ENCODE measurements at places on chromosomes 1 and 21.
A peak's percentile ranks its signal among the peaks of the same experiment; 100 is the strongest.

DNA sequence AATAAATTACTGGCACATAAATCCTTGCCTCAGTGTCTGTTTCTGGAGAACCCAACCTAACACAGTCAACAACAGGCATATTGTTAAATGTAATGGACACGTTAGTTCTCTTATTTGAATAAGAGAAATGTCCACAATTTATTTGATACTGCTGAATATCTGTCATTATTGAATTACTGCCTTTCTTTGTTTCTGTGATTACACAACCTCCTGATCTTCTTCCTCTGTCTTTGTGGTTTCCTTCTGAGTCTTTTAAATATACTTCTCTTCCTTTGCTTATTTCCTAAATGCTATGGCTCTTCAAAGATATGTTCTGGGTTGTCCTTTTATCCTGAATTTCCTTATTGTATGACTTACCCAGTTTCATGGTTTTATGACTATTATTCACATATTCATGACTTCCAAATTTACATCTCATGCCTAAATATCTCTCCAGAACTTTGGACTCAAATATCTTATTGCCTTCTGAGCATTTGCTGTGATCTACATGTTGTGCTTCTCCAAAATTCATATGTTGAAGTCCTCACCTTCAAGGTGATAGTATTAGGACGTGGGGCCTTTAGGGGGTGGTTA is 39.9 kb downstream of the MSH4 start:
- DNase-seq = no peak

DNA sequence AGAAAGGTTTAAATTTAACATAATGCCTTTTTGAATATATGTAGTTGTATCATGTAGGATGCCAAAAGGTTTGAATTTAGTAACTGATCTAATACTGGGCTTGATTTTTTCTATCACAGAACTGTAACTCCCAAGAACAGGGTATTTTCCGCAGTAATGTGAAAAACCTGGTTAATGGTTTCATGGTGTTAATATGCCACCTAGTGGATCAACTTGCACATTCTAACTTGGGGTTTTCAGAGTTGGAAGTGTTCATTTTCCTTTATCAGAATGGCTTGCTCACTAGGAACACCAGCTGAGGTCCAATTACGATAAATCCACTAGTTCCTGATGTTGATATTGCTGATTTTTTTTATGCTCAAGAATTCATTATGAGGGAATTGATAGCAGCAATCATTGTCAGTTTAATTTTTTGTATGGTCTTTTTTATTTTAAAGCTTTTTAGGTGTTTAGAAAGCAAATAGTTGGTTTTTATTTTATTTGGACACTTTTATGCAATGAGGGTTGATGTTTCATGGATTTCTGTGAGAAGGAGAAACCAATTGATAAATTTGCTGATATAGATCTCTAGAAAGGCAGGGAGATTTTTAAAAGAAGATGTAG is 157.2 kb downstream of the PLA2G4A start:
- DNase-seq = peak; percentile 15

DNA sequence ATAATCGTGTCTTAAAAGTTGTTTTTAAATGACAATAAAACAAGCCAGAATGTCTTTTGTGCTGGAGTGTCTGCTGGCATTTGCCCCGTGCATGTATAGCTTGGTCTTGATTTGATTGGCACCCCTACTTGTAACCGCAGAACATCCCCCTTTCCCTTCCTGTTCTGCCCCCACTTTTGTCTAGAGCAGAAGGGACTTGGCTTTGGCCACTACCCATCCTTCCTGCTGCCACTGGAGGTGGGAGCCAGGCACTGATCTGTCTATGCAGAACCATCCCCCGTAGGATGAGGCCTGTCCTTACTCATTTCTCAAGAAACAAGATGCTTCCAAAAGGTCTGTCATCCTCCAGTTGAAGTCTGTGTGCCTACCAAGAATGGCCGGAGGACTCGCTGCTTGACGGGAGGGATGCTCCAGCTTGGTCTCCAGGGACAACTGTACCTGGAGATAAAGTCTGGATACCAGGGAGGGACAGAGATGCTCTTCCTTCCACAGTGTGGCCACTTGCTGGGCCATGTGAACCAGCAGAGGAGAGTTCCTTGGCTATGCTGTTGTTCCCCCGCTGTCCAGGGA is 1.1 kb upstream of the SLC27A3 start:
- DNase-seq = no peak

GRCh38 chr1:17521946-17522612 is 17.4 kb upstream of the ARHGEF10L start:
- no peak for DNase-seq

GRCh38 chr21:44858291-44858690 is 15.2 kb downstream of the PTTG1IP start:
- no peak for DNase-seq

DNA sequence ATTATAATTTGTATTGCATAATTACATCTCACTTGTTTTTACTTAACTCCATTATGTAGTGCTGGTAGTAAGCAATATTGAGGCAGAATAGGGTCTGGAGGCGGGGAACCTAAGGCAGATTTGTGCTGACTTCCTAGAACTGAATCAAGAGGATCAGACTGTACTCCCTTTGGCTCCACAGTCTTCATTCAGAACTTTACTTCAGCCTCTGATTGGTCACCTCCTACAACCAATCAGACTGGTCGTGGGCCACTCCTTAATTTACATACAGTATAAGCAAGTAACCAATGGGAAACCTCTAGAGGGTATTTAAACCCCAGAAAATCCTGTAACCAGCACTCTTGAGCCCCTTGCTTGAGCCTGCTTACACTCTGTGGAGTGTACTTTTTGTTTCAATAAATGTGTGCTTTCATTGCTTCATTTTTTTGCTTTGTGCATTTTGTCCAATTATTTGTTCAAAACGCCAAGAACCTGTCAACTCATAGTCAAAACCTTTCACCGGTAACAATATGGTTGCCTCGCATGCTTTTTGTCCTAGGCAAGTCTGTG is 31.6 kb downstream of the ZBTB8OS start:
- DNase-seq = no peak

GRCh38 chr1:218488531-218488930 is 143.4 kb downstream of the TGFB2 start:
- DNase-seq = no peak

DNA sequence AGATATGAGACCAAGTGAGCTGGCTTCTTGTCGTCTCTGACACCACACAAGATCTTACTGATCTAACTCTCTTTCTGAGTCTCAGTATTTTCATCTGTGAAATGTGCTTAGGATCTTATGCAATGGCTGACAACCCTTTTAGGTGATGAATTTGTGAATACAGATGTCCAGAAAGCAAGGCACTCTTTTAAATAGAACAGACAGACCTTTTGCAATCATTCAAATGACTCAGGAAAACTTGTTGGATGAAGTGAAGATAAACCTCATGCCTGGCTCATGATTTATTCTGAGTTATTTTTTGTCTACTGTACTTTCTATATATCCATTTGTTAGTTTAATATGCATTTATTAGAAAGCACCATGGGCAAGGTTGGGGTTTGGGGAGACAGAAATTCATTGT is 411.3 kb downstream of the PTPRU start:
- DNase-seq = no peak

DNA sequence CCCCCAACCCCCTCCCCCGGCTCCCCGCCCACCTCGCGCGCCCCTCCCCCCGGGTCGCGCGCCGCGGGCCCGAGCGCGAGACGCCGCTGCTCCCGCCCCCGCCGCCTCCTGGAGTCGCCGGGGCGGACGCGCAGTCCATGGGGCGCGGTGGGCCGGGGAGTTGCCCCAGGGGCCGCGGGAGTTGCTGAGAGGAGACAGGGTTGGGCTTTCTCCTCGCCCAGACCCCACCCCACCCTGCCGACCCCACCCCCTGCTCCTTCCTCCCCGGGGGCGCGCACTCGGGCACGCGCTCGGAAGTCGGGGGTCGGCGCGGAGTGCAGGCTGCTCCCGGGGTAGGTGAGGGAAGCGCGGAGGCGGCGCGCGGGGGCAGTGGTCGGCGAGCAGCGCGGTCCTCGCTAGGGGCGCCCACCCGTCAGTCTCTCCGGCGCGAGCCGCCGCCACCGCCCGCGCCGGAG is at the start of gene LAMC1:
Gene LAMC1 (plus strand): TSS at position 275 of the 455 bp plus-strand sequence. CDS start 297 bp downstream, outside the sequence.
- DNase-seq = peak; percentile 92

DNA sequence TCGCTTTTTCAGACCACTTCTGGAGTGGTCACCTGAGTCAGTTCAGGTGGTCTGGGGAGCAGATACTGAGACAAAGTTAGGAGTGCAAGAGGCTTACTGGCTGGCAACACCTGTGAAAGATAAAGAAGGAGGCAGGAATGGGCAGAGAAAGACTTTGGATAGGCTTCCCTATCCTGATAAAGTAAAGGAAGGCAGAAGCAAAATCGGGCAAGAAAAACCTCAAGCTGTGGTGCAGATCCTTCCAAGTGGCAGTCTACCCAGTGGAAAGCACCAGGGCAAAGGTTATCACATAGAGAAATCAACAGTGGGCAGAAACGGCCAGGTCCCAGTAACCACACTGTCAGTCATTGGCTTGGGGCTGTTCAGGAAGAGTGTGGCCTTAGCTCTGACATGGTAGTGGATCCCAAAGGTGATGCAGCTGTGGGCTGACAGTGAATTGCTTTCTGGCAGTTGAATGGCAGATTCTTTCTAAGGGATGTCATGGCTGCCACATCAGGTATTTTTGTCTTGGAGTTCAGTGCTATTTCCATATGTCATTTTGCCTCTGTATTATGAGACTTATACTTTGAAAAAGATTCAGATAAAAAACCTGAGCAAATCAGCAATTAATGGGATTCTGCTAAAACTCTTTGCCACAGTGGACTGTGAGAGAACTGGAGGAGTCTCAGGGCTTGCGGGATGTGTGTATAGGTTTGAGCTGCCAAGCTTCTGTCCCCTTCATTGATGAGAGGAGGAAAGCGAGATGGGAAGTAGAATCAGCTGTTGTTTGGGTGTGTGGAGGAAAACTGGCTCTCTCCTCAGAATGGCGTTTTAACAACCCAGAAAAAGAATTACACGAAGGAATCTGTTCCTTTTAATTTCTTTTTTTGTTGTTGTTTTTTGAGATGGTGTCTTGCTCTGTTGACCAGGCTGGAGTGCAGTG is 8.1 kb upstream of the CGN start:
- no peak for DNase-seq

DNA sequence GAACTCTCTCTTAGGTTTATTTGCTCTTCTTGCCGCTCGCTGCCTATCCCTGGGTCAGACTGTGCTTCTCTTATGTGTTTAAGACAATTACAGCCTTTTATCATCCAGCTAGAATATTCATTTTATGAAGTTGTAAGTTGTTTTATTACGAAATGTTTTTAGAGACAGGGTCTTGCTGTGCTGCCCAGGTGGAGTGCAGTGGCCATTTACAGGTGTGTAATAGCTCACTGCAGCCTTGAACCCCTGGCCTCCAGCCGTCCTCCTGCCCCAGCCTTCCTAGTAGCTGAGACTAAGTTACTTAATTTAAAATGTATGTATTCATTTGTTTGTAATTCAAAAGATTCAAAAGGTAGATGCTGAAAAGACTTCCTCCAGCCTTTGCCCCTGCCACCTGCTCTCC is 99.0 kb upstream of the KIF26B start:
- DNase-seq = no peak

- peak; percentile 61 for DNase-seq
Observed at GRCh38 chr1:115642168-115643072, 650 bp downstream of the VANGL1 start.

DNA sequence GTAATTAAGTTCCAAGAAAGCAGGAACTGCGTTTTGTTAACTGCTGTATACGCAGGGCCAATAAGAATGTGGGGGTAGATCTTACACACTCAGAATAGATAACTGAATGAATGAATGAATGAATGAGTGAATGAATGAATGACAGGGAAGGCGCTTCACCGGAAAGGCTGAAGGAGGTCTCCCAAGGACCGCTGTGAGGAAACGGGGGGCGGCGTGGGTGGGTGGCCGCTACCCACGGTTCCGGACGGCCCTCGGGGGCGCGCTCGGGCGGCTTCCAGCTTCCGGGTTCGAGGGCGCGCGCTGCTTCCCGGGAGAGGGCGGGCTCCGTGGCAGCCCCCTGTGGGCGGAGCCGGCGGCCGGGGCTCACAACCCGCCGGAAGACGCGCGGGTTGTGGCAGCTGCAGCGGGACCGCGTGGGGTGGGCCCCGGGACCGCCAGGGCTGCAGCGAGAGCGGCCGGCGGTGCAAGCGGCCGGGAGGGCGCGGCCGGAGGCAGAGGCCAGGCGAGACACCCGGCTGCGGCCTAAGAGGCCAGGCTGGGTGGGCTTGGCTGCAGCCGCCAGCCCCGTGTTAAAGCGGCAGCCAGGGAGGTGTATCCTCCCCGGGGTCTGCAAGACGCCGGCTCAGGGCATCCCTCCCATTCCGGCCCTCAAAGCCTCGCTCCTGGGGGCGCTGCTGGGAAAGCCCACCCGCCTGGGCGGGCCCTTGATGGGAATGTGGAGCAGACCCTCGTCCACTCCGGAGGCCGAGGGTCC is at the start of gene ZFP69:
Gene ZFP69 (plus strand): TSS at position 367 of the 754 bp plus-strand sequence. CDS start 2,072 bp downstream, outside the sequence.
- DNase-seq = peak; percentile 79

DNA sequence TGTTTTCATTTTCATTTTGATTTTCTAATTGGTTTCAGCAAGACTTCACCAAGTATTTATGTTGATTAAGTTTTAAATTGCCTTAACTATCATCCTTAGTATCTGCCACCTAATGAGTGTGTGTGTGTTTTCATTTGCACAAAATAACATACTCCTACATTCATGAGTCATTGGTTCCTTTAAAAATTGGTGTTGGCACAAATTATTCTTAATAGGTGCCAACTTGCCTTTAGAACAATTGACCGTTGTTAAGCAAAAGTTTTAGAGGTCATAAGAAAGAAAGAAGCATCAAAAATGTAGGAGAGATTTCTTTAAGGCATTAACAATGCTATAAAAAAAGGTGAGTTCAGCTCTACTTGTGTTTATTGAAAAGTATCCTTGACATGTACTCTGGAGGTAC is 77.5 kb downstream of the FNBP1L start:
- no peak for DNase-seq

- DNase-seq = peak; percentile 6
Observed at GRCh38 chr1:52403566-52404115, 582 bp downstream of the ORC1 start.

GRCh38 chr21:33396951-33397350 is 6.3 kb upstream of the IFNGR2 start:
- no peak for DNase-seq

GRCh38 chr1:176225911-176226310 is 18.8 kb upstream of the COP1 start:
- no peak for DNase-seq

GRCh38 chr1:151994956-151995355 is 1.3 kb upstream of the S100A10 start:
- no peak for DNase-seq

GRCh38 chr1:54180701-54181360 is 19.0 kb downstream of the CYB5RL start:
- DNase-seq = no peak

GRCh38 chr1:117810553-117810952 is 118.9 kb downstream of the GDAP2 start:
- no peak for DNase-seq

- DNase-seq = no peak
Observed at GRCh38 chr1:65505547-65506300, 85.3 kb downstream of the LEPR start.

DNA sequence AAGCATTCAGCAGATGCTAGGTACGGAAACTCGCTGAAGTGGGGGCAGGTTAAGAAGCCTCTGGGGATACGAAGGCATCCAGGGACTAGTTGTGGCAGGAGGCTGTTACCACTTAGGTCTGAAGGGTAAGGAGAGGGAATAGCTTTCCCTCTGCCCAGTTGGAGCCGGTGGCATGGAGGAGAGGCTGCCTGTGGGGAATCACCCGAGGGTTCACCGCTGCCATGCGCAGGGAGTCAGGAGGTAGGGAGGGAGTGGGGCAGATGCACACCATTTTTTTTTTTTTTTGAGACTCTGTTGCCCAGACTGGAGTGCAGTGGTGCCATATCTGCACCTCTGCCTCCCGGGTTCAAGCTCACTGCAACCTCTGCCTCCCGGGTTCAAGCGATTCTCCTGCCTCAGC is 6.1 kb downstream of the PCSK9 start:
- DNase-seq = no peak
